Upper lobe of right lung (tissue), 1 donor: ENCODE measurements at places on chromosomes 6 and 20. TPM values are rescaled to one million over a fixed set of nuclear protein-coding genes. Genes with fewer than 3 reads are reported as not detected.

- DNase-seq = peak; percentile 56
Measured at GRCh38 chr20:63134201-63134612, 81.7 kb downstream of the YTHDF1 start.

- DNase-seq = no peak
Measured at GRCh38 chr6:105896052-105896820, 189.9 kb upstream of the PRDM1 start.

- no peak for DNase-seq
Measured at GRCh38 chr6:26159357-26160273, 72.4 kb downstream of the HFE start.

DNA sequence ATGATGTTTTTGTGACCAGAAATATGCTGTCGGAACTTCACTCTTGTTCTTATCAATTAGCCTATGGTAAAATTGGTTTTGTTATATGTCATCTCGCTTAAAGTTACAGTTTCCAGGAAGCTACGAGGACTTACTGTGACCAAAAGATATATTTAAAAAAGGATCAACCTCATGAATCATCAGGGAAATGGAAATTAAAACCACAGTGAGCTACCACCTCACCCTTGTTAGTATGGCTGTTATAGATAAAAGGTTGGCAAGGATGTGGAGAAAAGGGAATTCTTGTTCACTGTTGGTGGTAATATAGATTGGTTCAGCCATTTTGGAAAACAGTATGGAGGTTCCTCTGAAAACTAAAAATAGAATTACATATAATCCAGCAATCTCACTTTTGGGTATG lies 14.3 kb upstream of the INSM1 start:
- no peak for DNase-seq

- no peak for DNase-seq
Measured at GRCh38 chr20:18805881-18806280, 7.7 kb upstream of the SCP2D1 start.

The FBXL4 gene
- total RNA-seq = 18.5 TPM
